ENCODE measurements at places on chromosomes 7 and 10. TPM values are rescaled to one million over a fixed set of nuclear protein-coding genes. Genes with fewer than 3 reads are reported as not detected.
A peak's percentile ranks its signal among the peaks of the same experiment; 100 is the strongest.

GRCh38 chr7:125299003-125299765 lies 369.6 kb upstream of the POT1 start:
- H3K27ac ChIP-seq: no peak overlapping the region
- no peaks in the 10 kb centered on the region for H3K36me3 ChIP-seq
- no peak for DNase-seq
- H3K4me1 ChIP-seq: no peaks in the 10 kb centered on the region
- no peak overlapping the region for H3K4me3 ChIP-seq

- DNase-seq: no peak
- H3K27me3 ChIP-seq: peaks cover 3% of the 10 kb centered on the region
- no peaks in the 10 kb centered on the region for H3K36me3 ChIP-seq
- no peak overlapping the region for H3K27ac ChIP-seq
- H3K4me1 ChIP-seq: peaks cover 16% of the 10 kb centered on the region
- no peak overlapping the region for H3K4me3 ChIP-seq
Observed at GRCh38 chr10:131125511-131126225, 185.9 kb downstream of the TCERG1L start.

DNA sequence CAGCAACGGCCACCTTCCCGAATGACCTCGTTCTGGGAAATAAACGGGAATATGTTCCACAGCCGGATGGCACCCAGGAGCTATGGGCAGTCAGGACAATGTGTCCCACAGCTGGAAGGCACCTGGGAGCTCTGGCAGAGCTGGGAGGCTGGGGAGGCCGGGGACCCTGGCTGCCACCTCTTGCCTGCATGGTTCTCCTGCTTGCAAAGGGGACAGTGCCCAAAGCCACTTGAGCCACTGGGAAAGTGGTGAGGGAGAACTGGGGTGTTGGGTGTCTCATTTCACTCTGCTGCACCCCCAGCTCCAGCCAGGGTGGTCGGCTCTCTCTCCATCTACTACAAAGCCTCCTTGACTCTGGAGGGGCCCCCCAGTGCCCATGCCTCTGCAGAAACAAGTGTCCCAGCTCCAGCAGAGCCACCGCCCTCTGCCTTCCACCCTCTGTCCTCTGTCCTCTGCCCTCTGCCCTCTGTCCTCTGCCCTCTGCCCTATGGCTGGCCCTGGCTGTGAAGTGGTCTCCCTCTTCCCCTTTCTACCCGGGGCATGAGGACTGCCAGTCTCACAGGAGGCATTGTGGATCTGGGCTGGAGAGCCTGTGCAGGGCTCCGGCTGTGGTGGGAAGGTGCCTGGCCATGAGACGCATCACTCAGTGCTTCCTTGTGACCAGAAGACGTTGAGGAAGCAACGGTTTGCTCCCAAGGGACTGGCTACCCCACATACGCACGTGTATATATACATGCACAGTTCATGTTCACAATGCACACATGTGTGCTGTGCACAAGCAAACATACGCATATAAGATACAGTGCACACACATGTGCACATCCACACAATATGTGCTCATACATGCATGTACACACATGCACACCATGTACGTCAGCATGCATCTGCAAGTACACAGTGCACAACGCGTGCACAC lies 21.5 kb upstream of the INPP5A start:
- H3K27me3 ChIP-seq: no peaks in the 10 kb centered on the region
- no peak overlapping the region for H3K4me3 ChIP-seq
- DNase-seq: no peak
- H3K4me1 ChIP-seq: peaks cover 67% of the 10 kb centered on the region
- no peaks in the 10 kb centered on the region for H3K36me3 ChIP-seq
- peak overlapping the region; percentile 96 for H3K27ac ChIP-seq

The PAPOLB gene
- total RNA-seq: 0.22 TPM

GRCh38 chr7:77579797-77580196 lies 42.7 kb downstream of the PTPN12 start:
- no peaks in the 10 kb centered on the region for H3K4me1 ChIP-seq
- H3K27me3 ChIP-seq: no peaks in the 10 kb centered on the region
- H3K36me3 ChIP-seq: peaks cover 15% of the 10 kb centered on the region

GRCh38 chr7:155867280-155867679 lies 55.0 kb upstream of the SHH start:
- H3K36me3 ChIP-seq: no peaks in the 10 kb centered on the region
- no peak overlapping the region for H3K4me3 ChIP-seq
- H3K27me3 ChIP-seq: peaks cover 5% of the 10 kb centered on the region
- H3K27ac ChIP-seq: no peak overlapping the region

DNA sequence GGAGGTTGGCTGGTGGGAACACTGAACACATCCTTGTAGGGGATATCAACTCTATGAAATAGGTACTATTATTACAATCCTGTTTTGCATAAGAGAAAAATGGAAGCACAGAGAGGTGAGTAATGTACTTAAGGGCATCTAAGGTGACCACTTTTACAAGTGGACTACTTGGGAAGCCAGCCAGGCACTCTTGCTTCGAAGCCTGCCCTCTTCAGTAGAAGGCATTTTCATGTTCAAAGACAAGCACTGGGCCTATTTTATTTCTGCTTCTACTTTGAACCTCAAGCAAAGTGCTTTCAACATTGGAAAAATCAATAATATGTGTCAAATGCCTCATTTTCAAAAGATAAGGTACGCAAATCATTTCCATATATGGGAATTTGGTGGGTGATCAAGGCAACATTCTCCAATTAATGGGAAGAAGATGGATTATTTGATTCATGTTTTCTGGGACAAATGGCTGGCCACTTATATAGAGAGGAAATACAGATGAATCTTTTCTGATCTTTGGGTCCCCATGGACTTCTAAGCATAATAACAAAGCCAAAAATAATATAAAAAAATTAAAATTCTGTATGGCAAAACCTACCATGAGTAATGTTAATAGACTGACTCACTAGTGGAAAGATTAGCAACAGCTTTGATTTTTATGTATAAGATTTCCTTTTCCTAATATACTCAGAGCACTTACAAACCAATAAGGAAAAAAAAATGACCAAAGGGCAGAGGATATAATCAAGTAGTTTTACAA lies 270.2 kb downstream of the FRMD4A start:
- H3K27me3 ChIP-seq: no peaks in the 10 kb centered on the region
- no peak for DNase-seq
- peaks cover 10% of the 10 kb centered on the region for H3K4me1 ChIP-seq
- H3K4me3 ChIP-seq: no peak overlapping the region

DNA sequence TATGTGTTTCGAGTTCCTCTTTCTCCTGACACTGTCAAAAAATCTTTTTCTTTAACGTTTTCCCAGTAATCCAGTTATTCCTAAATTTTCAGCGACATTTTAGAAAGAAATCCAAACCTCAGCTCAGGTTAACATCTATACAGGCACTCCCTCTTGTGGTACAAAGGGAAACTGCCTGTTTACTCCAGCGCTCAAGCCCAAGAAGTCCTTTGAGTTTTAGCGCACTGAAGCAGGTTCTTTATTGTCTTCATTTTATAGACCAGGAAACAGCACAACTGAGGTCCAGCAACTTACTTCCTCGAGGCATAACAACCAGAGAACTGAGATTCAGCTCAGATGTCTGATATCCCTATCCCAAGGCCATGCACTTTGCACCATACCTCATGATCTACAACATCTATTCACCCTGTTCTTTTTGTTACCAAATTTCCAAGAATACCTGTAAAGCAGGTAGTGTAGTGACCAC lies 287.2 kb upstream of the MKLN1 start:
- no peak overlapping the region for H3K27ac ChIP-seq
- no peak overlapping the region for H3K4me3 ChIP-seq
- H3K36me3 ChIP-seq: no peaks in the 10 kb centered on the region
- peak; percentile 73 for DNase-seq

The GTF2IRD2 gene
- total RNA-seq: 14.9 TPM

The LRRC4 gene
- 2.0 TPM for total RNA-seq

DNA sequence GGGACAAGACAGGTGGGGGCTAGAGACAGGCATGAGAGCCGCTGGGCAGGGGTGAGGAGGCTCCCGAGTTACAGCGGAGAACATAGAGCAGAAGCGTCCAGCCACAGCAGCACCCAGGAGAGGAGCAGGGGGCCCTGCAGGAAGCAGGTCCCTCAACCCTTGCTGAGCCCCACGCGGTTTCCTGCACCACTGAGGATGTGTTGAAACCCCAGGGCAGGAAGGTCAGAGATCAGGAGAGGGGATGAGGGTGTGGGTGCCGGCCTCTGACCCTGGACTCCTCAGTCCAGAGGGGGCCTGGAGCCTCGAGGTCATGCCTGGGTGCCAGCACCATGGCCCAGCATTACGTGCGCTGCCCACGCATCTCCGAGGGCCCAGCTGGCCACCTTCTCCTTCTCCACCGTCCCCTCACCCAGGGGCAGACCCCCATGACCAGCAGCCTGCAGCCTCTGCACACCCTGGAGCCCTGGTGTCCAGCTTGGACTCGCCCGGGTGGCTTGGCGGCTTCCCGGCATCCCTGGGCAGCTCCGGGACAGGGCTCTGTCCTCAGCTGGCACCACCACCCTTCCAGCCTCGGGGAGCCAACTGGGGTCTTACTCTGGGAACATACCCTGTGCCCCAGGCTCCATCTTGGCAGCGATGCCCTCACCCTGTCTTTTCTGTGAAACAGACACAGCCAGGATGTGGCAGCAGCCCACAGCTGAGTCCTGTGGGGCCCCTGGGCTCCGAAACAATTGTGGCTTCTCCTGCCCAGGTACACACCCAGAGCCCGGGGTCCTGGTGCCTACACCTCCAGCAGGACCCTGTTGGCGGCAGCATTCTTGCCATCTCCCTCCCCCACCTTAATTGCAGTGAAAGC lies 52.0 kb downstream of the STK32C start:
- H3K4me1 ChIP-seq: peaks cover 3% of the 10 kb centered on the region
- no peaks in the 10 kb centered on the region for H3K36me3 ChIP-seq
- no peak overlapping the region for H3K27ac ChIP-seq
- no peak overlapping the region for H3K4me3 ChIP-seq
- DNase-seq: no peak

DNA sequence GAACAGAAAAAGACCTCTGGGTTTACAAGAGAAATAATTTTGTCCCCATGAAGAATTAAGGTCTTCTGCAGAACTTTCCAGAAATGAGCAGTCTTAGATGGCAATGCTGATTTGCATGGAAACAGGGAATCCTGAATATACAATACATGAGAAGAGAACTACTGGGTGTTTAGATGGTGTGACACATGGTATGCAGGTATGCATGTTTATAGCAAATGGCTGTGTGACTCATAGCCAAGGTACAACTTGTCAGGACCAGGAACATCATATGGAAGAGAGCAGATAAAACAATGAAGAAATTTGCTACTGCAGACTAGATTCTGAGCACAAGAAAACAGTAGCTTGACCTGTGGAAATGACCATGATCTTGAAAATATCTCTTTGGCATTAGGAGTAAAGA lies 907.8 kb downstream of the GATA3 start:
- no peaks in the 10 kb centered on the region for H3K27me3 ChIP-seq
- no peaks in the 10 kb centered on the region for H3K36me3 ChIP-seq
- H3K27ac ChIP-seq: no peak overlapping the region
- no peak for DNase-seq
- H3K4me1 ChIP-seq: no peaks in the 10 kb centered on the region

- H3K4me1 ChIP-seq: no peaks in the 10 kb centered on the region
- H3K27me3 ChIP-seq: peaks cover 8% of the 10 kb centered on the region
Observed at GRCh38 chr10:47283101-47283630, 16.8 kb upstream of the GDF10 start.

DNA sequence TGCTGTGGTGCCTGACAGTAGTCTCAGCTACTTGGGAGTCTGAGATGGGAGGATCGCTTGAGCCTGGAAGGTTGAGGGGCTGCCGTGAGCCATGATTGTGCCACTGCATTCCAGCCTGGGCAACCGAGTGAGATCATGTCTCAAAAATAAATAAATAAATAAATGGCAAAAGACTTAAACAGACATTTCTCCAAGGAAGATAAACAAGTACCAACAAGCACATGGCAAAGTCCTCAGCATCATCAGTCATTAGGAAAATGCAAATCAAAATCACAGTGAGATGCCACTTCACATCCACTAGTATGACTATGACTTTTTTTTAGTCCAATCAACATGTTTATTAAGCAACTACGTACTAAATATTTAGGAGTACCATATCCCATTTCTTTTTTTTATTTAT lies 21.3 kb upstream of the KPNA7 start:
- no peaks in the 10 kb centered on the region for H3K36me3 ChIP-seq
- DNase-seq: no peak
- H3K4me1 ChIP-seq: no peaks in the 10 kb centered on the region
- H3K4me3 ChIP-seq: no peak overlapping the region

The DPYSL4 gene
- 1.3 TPM for total RNA-seq

DNA sequence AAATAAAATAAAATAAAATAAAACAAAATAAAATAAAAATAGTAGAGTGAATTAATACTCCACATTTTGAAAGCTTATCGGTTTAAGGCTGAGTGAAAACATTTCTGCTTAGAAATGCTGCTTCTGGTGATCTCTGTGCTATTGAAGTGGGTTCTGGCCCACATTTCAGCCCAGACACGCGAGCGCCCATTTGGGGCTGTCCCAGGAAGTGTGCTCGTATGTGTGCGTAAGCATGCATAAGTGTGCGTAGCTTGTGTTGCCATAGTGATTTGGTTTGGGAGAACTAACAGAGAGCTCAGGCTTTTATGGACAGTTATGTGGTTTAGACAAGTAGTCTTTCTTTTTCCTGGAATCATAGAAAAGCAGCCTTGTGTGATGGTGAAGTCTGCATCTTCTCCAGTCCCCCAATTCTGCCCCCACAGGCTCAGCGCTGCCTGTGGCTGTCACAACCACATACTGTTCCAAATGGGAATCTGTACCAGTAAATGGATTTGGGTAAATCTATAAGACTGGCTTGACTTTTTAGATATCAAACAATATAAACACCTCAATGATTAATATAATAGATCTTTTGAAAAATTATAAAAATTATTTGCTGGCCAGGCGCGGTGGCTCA lies 29.8 kb upstream of the PURB start:
- H3K4me3 ChIP-seq: no peak overlapping the region
- H3K27ac ChIP-seq: no peak overlapping the region
- peaks cover 15% of the 10 kb centered on the region for H3K4me1 ChIP-seq
- H3K36me3 ChIP-seq: no peaks in the 10 kb centered on the region
- DNase-seq: peak; percentile 24
- H3K27me3 ChIP-seq: no peaks in the 10 kb centered on the region

The C7orf33 gene
- total RNA-seq: 0.27 TPM

The FAM25A gene
- total RNA-seq: not detected

The TCF7L2 gene
- total RNA-seq: 14.9 TPM

DNA sequence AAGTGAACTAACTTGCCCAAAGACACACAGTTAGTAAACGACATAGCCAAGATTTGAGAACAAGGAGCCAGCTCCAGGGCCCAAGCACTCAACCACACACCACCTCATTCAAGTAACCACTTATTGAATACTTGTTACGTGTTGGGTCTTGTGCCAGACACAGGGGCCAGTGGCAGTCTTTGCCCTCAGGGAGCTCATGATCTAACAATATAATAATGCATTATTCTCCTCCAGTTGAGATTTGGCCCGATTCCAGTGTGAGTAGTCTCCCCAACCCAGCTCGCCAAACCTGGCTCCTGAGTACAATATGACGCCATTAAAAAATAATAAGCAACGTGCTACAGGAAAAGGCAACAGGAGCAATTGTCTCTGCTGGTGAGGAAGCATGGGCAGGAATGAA lies 14.4 kb upstream of the STK17A start:
- DNase-seq: no peak
- no peaks in the 10 kb centered on the region for H3K4me1 ChIP-seq
- H3K27me3 ChIP-seq: no peaks in the 10 kb centered on the region
- no peak overlapping the region for H3K27ac ChIP-seq
- H3K36me3 ChIP-seq: no peaks in the 10 kb centered on the region
- no peak overlapping the region for H3K4me3 ChIP-seq

The ANXA11 gene
- total RNA-seq: 78.8 TPM

Data from muscle of leg (tissue), 16 donors.